Activated T-cell treated with anti-CD3 and anti-CD28 coated beads, Interleukin-2, amount 50 U/mL, for 48 hours (primary cell): ENCODE measurements at places on chromosomes 7 and 10.
A peak's percentile ranks its signal among the peaks of the same experiment; 100 is the strongest.

DNA sequence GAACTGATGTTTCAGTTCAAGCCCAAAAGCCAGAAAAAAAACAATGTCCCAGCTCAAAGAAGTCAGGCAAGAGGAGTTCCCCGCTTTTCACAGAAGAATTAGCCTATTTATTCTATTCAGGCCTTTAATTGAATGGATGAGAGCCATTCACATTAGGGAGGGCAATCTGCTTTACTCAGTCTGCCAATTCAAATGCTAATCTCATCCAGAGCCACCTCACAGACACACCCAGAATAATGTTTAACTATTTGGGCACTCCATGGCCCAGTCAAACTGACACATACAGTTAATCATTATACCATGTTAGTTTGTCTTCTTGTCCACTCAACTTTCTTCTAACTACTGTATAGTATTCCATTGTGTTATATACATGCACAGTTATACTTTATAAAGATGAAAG lies 2.6 kb upstream of the NPSR1 start:
- DNase-seq = no peak

GRCh38 chr10:99621454-99622251 lies 1.4 kb upstream of the SLC25A28 start:
- DNase-seq = no peak

DNA sequence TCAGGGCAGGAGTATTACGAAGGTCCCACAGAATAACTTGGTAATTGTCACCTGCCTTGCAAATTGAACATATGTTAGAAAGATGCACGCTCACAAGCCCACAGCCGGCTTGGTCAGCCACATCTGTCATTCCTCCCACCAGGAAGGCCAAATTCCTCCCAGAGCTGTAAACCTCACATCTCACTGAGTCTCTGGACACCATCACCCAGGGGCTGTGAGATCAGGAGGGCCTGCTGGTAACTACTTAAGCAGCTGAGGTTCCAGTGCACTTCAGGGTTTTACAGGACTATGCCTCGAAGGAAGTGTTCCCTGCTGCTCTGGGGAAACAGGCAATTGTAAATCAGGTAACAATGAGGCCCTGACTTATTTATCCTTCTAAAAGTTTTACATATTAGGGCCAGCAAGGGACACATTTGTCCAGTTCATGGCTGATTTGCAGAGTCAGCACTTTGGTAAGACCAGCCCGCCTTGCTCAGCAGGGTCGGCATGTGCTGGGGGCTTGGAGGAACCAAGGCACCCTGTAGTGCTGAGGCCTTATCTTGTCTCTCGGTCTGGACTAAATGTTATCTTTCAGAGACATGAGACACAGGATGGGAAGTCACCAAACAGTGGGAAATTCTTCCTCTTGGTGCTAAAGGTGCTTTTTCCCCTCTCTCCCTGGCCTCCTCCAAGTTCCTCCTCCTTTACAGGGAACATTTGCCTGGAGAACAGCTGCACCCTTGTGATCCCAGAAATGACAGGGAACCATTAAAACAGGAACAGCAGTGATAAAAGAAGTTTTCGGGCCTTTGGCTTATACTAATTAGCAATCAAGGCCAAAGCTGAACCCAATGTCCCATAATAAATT lies 34.3 kb downstream of the PYROXD2 start:
- no peak for DNase-seq

DNA sequence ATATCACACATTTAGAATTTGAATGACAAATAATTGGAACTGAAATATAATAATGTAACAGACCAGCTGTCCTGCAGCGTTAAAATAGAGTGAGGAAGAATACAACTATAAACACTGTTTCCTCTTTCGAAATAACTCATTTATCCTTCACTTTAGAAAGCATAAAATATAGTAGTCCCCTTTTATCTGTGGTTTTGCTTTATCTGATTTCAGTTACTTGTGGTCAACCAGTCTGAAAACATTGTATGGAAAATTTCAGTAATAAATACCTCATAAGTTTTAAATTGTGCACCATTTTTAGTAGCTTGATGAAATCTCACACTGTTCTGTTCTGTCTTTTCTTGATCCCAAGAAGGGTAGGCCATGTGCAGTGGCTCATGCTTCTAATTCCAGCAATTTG lies 31.7 kb downstream of the POLR1F start:
- DNase-seq = no peak

- no peak for DNase-seq
Observed at GRCh38 chr10:74333174-74333573, 182.2 kb downstream of the ADK start.

GRCh38 chr10:88755753-88756152 lies 4.1 kb upstream of the LIPN start:
- DNase-seq = peak; percentile 26

DNA sequence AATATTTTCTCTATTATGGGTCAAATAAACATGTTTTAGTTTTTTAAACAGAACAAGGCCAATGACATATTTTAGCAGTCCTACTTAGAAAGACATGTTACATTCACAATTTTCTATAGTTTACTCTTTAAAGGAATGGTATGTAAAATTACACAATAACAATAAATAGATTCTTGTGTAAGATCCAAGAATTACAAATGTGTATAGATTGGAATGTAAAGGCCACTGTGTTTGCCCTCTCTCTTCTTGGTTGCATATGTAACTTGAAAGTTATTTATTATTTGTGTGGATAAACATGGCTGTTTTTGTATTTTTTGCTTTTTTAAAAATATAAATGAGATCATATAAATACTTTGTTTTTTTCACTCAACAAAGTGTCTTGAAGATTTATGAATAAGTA lies 979.3 kb upstream of the CELF2 start:
- no peak for DNase-seq

DNA sequence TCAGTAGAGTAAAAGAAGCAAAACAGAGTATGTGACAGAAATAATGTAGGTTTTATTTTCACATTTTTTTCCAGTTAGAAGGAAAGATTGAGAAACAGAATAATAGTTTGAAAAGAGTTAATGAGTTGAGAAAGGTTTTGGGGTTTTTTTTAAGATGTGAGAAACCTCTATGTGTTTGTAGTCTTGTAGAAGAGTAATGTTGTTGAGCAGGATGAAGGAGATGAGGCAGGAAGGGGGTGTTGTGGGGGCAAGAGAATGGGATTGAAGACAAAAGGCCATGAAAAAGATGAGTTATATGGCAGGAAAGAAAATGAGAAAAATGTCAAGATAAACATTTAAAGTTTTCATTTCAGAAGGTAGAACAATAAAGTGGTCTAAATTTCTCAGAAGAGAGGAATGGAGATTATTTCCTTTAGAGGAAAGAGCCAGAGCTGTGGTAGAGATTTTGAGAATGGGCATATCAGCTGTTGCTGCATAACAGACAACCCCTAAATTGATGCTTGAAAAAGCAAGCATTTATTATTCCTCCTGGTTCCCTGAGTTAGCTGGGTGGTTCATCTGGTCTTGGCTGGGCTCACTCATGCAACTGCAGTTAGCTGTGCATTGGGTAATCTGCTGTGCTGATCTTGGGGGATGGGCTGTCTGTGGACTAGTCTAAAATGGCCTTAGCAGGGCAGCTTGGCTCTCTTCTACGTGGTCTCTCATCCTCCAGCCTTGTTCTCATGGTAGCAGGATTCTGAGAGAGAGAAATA lies 27.1 kb downstream of the PCGF5 start:
- no peak for DNase-seq

GRCh38 chr7:155058896-155059295 lies 11.2 kb upstream of the HTR5A start:
- DNase-seq = no peak

- no peak for DNase-seq
Observed at GRCh38 chr7:21947056-21947455, 1.4 kb upstream of the CDCA7L start.

DNA sequence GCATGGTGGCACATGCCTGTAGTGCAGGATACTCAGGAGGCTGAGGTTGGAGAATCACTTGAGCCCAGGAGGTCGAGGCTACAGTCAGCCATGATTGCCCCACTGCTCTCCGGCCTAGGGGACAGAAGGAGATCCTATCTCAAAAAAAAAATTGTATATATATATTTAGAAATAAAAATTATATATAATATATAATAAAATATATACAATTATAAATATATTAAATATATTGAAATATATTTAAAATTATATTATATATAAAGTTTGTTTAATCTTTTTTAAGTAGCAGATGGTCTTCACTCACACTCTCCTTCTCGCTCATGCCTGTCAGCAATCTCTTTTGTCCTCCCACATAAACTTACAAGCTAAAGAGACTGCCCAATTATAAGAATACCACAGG lies 58.5 kb downstream of the LMBR1 start:
- no peak for DNase-seq

DNA sequence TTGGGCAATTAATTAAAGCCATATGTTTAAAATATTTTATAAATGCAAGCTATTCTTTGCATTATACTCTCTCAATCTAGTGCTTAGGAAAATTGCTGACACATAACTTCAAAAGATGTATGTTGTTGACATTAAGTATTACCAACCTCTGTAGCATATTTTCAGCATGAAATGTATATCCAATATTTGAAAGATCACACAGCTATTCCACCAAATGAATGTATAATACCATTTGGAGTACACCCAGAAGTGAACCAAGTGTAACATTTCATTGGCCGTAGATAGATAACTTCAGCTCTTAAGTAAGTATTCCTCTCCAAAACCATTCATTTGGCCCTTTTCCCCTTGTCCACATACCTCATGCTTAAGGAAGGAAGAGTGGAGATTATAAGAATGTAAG lies 104.6 kb downstream of the HECTD2 start:
- no peak for DNase-seq

GRCh38 chr7:30276203-30276900 lies 8.0 kb upstream of the ZNRF2 start:
- DNase-seq = peak; percentile 54

- no peak for DNase-seq
Observed at GRCh38 chr7:38524786-38525185, 106.4 kb downstream of the AMPH start.

DNA sequence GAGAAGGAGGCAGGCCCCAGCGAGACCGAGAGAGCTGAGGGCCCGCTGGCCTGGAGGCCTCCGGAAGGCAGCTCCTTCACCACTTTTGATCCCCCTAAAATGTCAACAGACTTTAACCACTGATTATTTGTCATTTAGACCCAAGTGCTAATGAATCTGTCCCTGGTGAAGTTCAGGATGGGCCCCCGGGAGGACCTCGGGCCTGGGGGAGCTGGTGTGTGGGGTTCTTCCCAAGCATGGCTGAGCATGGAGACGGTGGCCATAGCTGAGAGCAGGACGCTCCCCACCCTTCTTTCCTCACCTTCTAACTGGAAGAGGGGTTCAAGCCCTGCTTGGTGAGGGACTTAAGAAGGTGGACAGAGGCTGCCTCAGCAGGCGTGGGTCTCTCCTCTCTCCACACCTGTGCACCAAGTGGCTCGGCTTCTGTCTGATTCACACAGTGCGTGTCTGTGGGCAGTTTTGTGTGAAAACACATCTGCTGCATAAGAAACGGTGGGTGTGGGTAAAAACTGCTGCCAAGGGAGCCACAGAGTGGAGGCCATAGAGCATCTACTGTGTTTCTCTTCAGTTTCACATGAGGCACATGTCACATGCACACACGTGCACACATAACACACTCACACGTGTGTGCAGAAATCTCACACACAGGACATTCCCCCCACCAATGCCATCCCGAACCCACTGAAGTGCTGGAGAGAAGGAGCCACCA lies 53.5 kb upstream of the VIPR2 start:
- DNase-seq = peak; percentile 22

DNA sequence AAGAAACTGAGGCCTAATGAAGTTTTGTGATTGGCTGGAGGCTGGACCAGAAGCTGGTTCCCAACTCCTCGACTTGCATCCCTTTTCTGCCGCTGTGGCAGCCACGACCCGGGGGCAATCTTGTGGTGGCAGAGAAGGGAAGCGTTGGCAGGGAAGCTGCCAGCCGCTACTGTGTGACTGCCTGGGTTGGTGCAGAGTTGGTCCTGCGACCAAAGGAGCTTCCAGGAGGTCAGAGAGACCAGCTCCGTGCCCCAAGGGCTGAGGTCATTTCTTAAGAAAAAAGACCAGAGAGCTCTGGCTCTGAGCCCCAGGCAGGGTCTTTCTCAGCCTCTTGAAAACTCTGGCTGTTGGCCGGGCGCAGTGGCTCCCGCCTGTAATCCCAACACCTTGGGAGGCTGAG lies 47.2 kb downstream of the PRF1 start:
- no peak for DNase-seq

GRCh38 chr7:108063520-108063933 lies 60.6 kb upstream of the LAMB1 start:
- no peak for DNase-seq
